ENCODE measurements at places on chromosomes 7 and 10.

DNA sequence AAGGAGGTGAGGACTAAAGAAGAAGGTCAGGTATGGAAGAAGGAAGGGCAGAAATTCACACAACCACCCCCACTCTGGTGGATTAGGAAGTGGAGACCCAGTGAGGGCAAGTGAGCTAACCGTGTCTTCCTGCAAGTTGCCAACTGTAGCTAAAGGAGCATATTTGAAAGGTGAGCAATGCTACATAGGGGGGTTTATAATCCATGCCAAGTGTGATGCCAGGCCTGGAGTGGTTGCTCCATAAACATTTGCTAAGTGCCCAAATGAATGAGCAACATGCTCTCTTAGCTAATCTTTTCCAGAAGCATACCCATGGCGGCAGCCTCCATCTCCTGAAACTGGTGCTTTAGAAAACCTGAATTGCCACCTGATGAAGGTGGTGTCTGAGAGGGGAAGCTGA is 121.6 kb downstream of the LRRC18 start:
- no peak for DNase-seq

- no peak for DNase-seq
Measured at GRCh38 chr7:131292141-131292905, 35.4 kb upstream of the MKLN1 start.

GRCh38 chr7:146375170-146375569 is 258.6 kb downstream of the CNTNAP2 start:
- peak; percentile 8 for DNase-seq

GRCh38 chr10:37220866-37221265 is 95.5 kb downstream of the ANKRD30A start:
- DNase-seq, result no peak

- DNase-seq, result no peak
Measured at GRCh38 chr7:105678811-105679495, 97.7 kb upstream of the EFCAB10 start.

GRCh38 chr7:139691253-139691781 is 86.5 kb downstream of the HIPK2 start:
- no peak for DNase-seq

- no peak for DNase-seq
Measured at GRCh38 chr7:112799448-112800120, 9.4 kb upstream of the TMEM168 start.

GRCh38 chr7:77985232-77985973 is 186.8 kb downstream of the PHTF2 start:
- DNase-seq, result no peak

- DNase-seq, result no peak
Measured at GRCh38 chr10:102140913-102141540, 8.2 kb downstream of the PPRC1 start.

GRCh38 chr7:139885511-139885910 is 56.4 kb downstream of the TBXAS1 start:
- DNase-seq, result no peak

DNA sequence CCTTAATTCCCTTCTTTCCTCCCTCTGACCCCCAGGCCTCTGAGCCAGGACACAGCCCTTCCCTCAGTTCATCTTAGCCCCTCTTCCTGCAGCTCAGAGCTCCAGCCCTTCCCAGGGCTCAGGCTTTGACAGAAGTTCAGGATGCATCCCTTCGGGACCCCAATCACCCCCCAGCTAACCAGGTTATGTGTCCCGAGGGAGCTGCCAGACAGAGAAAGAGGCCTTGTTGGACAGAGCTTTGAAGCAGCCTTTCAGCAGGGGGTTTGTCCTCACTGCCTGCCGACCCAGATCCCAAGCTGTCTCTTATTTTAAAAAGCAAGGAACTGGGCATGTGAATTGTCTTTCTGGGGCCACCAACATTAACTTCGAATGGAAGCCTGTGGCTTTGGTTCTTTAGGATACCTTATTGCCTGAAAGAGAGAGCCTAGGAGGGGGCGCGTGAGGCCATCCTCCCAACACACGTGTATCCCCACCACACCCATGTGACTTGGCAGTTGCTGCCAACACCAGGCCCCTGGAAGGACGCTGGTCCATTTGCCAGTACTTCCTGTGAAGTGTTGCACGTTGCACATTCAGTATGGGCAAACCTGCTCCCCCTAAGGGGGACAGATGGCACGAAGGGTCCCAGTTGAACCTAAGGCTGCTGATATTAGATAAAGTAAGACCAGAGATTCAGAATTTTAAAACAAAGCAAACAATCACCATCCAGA is 858 bp downstream of the CCDC136 start:
- no peak for DNase-seq
